HFFc6 (cell line): ENCODE measurements at places on chromosomes 13 and 19.

GRCh38 chr19:16384688-16385087 is 60.1 kb downstream of the KLF2 start:
- DNase-seq: no peak

DNA sequence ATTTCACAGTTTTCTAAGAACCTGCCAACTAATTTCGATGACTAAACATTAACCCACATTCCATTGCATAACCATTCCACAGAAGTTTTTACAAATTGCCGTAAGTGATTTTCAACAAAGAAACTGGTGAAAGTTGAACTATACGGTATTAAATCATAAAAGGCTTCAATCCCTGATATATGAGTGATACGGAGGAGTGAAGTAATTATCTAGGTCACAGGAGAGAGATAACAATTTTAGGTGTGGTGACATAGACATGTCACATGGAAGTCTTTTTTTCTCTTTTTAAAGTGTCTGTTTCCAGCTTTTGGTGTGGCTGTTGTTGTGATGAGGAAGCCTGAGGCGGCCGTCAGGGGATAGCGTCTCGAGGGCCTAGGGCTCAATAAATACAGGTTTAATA is 29.4 kb downstream of the TBC1D4 start:
- no peak for DNase-seq

GRCh38 chr13:24269821-24270220 is 39.6 kb upstream of the C1QTNF9 start:
- no peak for DNase-seq

- DNase-seq: peak; percentile 24
These were observed 536 bp upstream of the AKAP8 start for GRCh38 chr19:15379999-15380647.

GRCh38 chr13:53856573-53857195 is 828.1 kb downstream of the OLFM4 start:
- no peak for DNase-seq

GRCh38 chr13:87453244-87453643 is 217.9 kb upstream of the SLITRK5 start:
- no peak for DNase-seq

GRCh38 chr19:31562966-31563612 is 213.9 kb upstream of the TSHZ3 start:
- DNase-seq: no peak

- no peak for DNase-seq
These were observed 3.3 kb downstream of the ZGLP1 start for GRCh38 chr19:10306327-10306726.

GRCh38 chr13:62875118-62875640 is 1459.5 kb upstream of the PCDH20 start:
- DNase-seq: no peak

DNA sequence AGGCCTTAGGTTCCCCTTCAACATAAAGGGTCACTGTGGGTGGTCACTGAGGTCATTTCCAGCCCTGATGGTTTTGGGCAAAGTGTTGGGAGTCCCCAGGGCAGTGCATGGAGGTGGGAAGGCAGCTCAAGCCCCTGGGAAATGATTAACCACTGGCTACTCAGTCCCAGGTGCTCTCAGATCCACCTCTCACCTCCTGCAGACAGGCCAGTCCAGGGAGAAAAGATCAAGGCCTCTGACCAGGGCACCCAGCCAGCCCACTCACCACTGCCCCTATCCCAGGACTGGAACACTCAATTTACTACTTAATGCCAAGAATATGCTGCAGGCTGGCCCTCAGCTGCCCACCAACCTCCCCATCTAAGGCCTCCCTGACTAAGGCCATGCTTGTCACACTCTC is 1307.9 kb downstream of the UQCRFS1 start:
- no peak for DNase-seq

DNA sequence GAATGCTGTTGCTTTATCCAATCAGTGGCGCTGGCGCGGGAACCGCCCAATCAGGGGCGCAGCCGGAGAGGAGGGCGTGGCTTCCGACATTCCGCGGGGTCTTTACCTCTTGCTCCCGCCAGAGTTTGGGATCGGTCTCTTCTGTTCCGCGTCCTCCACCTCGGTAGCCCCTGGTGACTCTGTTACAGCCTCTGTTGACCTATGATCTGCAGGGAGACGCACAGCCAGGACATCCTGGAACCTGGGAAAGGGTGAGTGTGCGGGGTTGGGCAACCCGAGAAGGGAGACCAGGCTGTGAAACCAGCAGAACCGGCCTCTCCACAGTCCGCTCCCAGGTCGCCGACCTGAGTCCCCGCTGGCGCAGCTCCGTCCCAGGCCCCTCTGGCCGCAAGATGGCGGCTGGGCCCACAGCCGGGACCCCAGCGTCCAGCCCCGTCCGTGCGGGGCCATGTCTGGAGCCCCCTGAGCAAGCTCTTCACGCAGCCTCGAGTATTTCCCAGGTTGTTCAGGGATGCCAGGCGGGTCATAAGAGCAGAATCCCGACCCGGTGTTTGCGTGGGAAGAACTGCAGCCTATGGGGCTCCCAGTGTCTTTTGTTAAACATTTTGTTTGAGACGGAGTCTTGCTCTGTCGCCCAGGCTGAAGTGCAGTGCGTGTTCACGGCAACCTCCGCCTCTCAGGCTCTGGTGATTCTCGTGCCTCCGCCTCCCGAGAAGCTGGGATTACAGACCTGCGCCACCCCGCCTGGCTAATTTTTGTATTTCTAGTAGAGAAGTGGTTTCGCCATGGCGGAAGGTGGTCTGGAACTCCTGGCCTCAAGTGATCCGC is 4.4 kb upstream of the ZNF681 start:
- no peak for DNase-seq

DNA sequence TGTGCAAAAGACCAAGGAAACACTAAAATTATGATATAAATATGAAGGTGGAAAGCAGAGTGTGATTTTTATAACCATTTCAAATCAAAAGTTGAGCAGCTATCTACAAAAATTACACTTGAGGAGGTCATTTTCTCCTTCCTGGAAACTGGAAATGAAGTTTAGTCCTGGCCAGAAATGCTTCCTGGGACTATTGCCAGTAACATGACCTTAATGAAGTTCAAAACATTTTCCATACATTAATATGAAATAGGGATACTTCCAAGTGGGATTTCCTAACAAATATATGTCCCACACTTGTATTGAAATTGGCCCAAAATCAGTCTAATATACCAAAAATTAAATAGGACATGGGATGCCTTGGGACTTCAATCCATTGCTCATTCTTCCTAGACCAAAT is 1556.8 kb upstream of the MIR17HG start:
- DNase-seq: no peak

- DNase-seq: no peak
These were observed 24.3 kb downstream of the RCBTB1 start for GRCh38 chr13:49561062-49561410.

- no peak for DNase-seq
These were observed 4.0 kb downstream of the MAG start for GRCh38 chr19:35295792-35296462.

DNA sequence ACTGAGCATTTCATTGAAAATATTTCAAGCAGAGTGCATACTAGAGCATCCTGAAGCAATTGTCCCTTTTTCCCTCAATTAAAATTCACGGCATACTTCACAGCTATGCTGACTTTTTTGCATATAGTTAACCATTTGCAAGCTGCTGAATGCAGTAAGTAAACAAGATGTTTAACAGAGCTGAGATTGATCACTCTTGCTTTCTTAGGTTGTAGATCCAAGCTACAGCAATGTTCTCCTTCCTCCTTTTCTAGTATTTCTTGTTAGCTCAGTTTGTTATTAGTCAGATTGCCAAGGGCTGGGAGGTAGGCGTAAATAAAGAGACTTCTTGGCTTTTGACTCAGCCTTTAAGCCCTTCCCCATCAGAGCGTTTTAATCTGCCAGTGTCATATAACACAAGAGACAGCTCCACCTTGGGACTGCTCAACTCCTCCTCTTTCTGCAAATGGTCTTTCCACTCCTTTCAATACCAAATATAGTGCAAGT is at the start of gene SLITRK6:
Gene SLITRK6, minus strand, starts transcription at position 323 of the 486 bp plus-strand sequence. CDS start 2,911 bp downstream, outside the sequence.
- peak; percentile 64 for DNase-seq

- no peak for DNase-seq
These were observed 1.2 kb downstream of the TNFRSF19 start for GRCh38 chr13:23571431-23571830.

GRCh38 chr19:49110567-49110966 is 3.6 kb upstream of the LIN7B start:
- peak; percentile 66 for DNase-seq

DNA sequence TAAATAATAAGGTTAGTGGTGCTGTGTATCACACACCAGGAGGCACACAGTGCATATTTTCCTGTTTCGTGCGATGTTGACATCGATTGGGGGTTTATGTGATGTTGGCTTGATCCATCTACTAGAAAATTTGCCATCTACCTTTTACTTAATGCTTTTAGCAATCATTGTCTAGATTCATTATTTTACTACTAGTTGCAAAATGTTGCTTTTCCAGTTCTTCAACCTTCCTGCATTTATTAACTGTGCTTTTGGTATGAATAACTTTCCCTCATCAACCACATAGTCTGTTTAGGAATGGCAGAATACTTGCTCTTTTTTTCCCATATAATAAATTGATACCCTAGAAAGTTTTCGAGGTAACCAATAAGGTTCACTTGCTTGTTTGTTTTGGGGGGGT is 17.5 kb downstream of the C13orf42 start:
- no peak for DNase-seq

- DNase-seq: no peak
These were observed 86.9 kb upstream of the GPR183 start for GRCh38 chr13:99393791-99394735.

- no peak for DNase-seq
These were observed 19.2 kb downstream of the CEACAM6 start for GRCh38 chr19:41774515-41774980.

DNA sequence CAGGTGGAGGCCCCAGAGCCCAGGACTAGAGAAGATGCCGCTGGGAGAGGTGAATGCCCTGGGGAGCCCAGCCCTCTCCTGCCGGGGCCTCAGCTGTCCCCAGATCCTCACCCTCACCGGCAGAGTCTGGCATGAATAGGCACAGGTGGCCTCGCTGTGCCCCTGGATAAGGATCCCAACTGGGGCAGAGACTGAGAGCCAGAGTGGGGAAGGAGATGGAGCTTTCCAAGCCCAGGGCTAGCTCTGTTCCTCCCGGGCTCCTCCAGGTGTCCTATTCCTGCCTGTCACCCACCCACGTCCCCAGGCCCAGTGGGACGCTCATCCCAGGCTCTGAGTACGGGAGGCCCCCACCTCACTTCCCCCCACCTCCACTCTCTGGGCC is 16.5 kb downstream of the PRR36 start:
- DNase-seq: no peak

DNA sequence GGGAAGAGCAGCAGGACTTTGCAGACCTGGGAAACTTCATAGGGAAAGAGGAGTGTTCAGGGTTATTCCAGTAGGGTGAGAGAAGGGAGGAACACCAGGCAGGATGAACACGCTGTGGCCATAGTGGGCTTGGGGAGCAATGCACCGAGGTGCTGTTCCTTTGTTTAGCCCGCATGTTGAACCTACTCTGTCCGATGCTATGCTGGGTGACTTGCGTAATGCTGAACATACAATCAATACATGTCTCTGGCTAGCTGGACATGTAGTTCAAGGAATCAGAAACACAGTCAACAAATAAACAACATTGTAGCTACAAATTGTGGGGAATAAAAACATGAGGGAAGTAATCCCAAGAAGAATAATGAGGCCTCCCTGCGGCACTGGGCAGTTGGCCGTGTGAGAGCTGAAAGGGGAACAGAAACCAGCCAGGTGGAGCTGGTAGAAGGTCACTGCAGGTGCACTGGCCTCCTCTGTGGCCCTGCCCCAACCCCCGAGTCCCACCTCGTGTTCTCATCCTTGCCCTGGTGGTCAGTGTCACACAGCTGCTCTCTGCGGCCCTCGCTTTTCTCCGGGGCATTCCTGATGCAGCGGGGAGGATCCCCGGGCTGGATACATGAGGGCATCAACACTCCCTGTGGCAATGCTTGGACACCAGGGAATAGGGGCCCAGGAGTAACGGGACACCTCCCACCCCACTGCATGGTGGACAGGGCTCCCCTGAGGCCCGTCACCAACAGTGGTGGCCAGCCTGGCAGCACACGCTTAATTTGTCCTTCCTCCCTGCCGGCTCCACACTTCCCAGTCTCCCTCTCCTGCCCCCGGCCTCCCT is 36.9 kb upstream of the TUBGCP3 start:
- no peak for DNase-seq

- DNase-seq: no peak
These were observed 28.7 kb downstream of the CYP4F2 start for GRCh38 chr19:15869109-15869555.

- DNase-seq: no peak
These were observed 159.1 kb downstream of the KATNAL1 start for GRCh38 chr13:30148171-30148754.

DNA sequence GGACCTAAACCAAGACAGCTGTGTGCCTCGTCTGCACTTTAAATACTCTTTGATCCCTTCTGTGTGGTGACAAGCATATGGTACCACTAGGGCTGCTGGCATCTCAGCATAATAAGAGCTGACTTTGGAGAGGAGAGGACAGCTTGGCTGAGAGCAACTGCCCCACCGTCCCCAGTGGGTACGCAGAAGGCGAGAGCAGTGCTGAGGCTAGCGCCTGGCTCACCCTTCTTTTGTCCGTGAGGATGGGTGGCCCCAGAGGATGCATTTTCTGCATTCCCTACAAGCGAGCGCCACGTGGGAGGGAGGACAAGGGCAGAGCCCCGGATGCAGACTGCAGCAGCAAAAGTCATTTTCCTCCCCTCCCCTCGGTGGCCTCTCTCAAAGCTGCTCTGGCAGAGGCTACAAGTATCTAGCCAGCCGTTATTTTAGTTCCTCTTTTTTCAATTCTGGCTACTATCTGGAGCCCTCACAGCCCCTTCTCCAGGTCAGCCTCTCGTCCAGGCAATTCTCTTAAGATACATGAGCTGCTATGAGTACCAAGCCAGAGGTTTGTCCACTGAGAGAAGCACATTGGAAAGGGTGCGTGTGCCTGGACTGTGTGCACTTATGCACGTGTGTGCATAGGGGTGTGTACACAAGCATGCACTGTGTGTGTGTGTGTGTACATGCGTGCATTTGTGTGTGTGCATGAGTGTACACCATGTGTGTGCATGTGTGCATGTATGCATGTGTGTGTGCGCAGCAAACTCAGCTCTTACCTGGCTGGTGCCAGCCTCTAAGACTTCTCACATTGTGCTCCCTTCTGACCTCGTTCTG is 51.3 kb downstream of the RAB20 start:
- no peak for DNase-seq

GRCh38 chr19:32651729-32652140 is 23.2 kb downstream of the ANKRD27 start:
- DNase-seq: no peak

DNA sequence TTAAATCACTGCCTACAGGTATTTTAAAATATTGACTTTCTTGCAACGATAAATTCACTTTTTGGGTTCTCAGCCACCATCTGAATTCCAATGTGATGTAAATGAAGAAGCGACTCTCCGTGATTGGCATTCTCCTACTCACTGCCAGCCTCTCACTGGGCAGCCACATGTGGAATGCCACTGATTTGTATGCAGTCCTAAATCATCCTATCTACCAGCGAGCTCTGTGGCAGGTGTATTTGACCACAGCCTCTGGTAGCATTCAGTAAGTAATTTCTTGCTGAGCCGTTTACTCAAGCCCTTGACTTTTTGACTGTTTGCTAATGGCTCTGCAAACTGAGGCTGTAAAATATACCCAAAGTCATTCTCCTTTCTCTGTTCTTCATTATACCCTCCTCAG is 559.0 kb upstream of the SLC10A2 start:
- no peak for DNase-seq

GRCh38 chr13:58698531-58698930 is 1067.0 kb downstream of the PCDH17 start:
- no peak for DNase-seq

GRCh38 chr13:45055902-45056648 is 64.2 kb upstream of the GTF2F2 start:
- peak; percentile 60 for DNase-seq
